HEK293T (cell line): ENCODE measurements at places on chromosomes 3 and 15.

GRCh38 chr15:34436126-34436955 is 1.3 kb downstream of the GOLGA8A start:
- DNase-seq = no peak

- no peak for DNase-seq
Observed at GRCh38 chr3:46665763-46666452, 27.6 kb downstream of the ALS2CL start.

GRCh38 chr15:66720206-66721010 is 18.4 kb downstream of the SMAD6 start:
- DNase-seq = no peak

DNA sequence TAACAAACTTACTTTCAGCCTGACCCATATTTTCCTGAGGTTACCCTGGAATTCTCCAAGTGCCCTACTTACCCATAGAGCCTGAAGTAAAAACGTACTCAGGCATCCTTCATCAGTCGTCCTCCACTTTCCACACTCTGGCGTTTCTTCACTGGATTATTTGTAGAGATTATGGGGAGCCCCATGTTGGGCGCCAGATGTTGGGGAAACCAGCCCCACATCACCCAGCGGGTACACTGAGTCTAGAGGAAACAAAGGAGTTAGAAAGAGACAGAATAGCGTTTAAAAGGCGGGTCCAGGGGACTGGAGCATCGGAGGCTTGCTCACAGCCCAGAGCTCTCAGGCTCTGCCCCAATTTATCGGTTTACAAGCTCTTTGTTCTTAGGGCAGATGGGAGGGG is 9.7 kb upstream of the SLC28A2 start:
- no peak for DNase-seq

- peak; percentile 64 for DNase-seq
Observed at GRCh38 chr15:80747317-80748053, 31.7 kb upstream of the CEMIP start.

DNA sequence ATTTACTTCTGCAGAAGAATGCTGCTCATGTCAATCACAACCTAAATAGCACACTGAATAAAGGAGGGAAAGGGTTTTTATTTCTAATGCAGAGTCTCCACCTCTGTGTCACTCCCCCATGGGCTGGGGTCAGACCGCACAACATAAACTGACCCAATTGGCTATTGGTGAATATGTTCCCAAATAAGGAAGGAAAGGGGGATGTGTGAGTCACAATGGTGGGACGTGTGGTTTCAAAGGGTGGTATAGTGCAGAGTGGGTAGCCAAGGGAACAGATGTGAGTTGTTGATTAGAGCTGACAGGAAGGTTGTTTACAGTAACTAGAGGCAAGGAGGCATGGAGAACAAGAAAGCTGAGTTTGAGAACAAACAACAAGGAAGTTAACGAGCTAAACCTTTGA is 491.8 kb downstream of the ZPLD1 start:
- no peak for DNase-seq

- DNase-seq = no peak
Observed at GRCh38 chr15:68081869-68082505, 27.9 kb downstream of the PIAS1 start.

DNA sequence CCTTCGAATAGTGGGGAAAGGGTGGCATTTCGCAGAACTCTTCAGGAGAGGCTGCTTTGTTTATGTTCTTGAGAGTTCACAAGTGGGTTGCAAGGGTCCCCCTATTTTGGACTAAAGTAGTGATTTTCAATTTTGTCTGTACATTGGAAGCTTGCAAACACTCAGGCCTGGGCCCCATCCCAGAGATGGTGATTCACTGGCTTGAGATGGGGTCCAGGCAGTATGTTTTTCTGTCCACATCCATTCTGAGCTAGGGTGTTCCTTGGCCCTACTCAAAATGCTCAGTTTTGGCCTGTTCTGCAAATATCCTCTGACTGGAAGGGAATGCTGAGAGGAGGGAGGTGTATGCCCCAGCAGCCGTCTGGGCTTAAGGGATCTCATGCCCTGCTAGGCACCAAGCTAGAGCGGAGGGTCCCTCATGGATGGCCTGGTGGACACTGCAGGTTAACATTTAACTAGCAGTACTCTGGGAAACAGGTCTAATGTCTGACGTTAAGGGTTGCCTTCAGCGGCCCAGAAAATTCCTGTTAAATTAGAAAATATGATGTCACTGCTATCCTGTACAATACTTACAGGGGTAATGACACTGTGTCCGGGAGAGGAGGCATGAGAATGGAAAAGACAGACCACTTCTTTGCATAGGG is 181.4 kb downstream of the OPA1 start:
- DNase-seq = no peak

- DNase-seq = no peak
Observed at GRCh38 chr3:76487446-76487845, 552.5 kb upstream of the ROBO2 start.

GRCh38 chr3:101603184-101603583 is 29.2 kb downstream of the PCNP start:
- no peak for DNase-seq

- DNase-seq = no peak
Observed at GRCh38 chr3:32432045-32432710, 40.5 kb downstream of the CMTM7 start.

DNA sequence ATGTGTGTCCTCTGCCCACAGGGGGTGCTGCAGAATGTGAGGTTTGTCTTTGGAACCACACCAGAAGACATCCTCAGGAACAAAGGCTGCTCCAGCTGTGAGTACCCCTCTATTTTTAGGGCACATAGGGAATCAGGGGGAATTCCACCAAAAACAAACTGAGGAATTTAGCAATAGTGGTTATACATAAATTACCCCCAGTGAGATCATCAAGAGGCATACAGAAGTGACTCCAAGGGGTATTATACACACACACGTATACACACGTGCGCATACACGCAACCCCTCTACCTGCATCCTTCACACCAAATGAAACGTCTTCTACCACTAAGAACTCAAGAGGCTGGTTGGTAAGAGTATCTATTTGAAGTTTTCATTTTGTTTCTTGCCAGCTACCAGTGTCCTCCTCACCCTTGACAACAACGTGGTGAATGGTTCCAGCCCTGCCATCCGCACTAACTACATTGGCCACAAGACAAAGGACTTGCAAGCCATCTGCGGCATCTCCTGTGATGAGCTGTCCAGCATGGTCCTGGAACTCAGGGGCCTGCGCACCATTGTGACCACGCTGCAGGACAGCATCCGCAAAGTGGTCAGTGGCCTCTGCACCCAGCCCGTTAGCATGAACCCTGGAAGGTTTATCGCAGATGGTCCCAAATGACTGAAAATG is 2.9 kb downstream of the THBS1 start:
- DNase-seq = peak; percentile 9

DNA sequence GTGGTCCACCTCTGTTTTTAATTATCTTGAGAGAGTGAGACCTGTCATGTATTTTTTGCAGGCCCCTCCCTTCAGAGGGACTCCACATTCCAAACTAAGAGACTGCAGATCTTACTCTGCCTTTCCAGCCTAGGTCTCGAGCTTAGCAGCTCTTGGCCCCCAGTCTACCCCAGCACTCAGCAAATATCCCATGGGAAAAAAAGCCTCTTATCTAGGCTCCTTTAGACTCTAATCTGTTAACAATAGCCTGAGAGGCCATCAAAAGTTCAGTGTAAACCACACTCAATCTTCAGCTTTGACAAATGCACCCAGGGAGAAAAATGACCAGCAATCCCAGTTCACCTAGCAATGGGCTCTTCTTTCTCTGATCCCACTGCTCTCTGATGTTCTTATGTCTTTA is 8.6 kb upstream of the BLM start:
- DNase-seq = no peak

GRCh38 chr15:43285609-43286037 is 18.9 kb upstream of the TGM5 start:
- peak; percentile 44 for DNase-seq

- DNase-seq = no peak
Observed at GRCh38 chr3:148847351-148847750, 17.7 kb upstream of the CPA3 start.

DNA sequence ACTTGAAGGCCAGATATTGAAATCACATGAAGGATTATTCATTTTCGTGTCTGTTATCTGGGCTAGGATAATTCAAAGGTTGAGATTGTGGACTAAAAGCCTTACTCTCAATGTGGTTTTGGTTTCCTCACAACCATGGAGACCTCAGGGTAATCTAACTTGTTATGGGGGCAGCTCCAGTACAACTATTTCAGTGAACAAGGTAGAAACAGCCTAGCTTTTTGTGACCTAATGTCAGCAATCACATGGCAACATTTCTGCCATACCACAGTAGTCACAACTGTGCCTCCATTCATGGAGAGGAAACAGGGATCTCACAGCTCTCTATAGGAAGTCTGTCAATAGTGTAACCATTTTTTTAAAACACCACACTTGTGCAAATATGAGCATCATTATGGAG is 62.4 kb upstream of the RARB start:
- no peak for DNase-seq

DNA sequence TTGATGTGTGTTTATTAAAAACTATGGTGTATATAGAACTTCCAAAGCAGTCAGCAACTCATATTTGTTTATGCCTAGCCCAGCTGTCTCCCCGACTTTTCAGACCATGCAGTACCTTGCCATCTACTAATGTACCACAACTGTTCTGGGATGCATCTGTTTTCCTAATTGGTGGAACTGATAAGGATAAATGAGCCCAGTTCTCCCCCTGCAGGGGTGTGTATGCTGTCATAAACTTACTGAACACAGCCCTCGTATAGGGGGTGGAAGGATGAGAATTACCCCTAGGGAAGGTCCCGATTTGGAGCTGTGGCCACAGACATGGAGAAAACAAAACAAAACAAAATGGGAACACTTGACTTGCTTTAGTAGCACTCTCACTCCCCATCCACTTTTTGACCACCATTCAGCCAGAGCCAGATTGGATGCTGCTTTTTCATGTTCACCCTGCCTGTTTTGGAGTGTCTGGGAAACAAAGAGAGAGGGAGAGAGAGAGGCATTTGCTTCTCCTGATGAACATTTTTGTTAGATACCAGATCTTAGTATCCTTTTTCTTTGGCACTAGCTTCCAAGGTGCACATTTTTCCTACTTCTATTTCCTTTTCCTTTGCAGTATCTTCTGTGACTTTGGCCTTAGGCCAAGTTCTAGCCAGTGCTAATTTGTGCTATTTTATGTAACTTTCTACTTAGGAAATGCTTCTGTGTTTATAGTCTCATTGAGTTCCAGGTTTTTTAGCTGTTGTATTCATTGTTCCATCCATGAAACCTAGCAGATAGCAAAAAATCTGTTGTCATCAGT is 29.1 kb downstream of the CADM2 start:
- DNase-seq = no peak

GRCh38 chr3:171026597-171027293 is at the start of gene SLC2A2:
TSS of gene SLC2A2 (minus strand) at chr3:171026720. CDS start at chr3:171026670, 50 bp downstream.
- no peak for DNase-seq

- no peak for DNase-seq
Observed at GRCh38 chr3:2247831-2248230, 149.2 kb downstream of the CNTN4 start.

- no peak for DNase-seq
Observed at GRCh38 chr15:85280203-85280602, 100.2 kb upstream of the AKAP13 start.

DNA sequence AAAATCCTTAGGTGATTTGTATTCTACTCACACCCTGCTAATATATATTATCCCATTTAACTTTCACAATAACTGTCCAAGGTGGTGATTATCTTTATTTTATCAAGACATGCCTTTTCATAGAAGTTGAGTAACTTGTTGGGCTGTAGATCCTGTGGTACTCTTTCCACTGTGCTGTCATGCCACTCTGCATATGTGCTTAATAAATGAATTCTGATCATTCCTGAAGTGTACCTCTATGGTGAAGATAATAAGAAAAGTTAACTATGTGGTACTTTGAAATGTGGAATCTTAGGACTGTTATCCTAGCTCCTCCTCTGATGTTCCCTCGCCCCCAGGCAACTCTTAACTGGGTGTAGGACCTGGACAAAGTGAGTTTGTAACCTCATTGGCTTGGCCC is 5.2 kb downstream of the SNRK start:
- no peak for DNase-seq

DNA sequence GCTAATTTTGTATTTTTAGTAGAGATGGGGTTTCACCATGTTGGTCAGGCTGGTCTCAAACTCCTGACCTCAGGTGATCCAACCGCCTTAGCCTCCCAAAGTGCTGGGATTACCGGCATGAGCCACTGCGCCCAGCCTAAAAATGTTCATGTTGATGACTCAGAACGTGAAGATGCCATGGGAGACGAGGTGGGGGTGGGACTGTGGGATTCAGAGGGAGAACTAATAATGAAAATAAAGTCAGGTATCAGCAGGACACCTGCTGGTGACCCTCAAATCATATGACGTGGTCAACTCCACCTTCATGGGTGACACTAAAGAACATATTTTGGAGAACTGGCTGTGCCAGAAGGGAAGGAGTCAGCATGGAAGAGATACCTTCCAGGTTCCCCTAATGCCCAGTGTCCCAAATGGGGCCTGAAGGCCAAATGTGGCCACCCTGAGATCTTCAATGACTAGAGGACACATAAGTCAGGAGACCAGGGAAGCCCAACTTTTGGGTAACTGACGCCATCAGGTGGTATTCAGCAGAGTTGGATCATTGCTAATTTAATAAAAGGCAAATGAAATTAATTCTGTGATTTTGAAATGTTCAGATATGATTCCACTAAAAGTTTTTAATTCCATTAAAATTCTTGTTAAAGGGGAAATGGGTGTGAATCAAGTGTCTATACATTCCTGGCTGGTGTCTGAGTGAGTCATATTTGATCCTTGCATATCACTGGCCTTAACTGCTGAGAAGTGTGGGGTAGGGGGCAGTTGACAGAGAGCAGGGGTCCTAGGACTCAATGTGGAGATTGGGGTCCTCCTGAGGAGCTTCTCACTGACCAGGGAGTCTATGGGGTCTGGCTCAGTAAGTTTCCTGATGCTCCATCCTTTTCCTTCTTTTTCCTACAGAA is 88.6 kb upstream of the GSK3B start:
- DNase-seq = no peak

DNA sequence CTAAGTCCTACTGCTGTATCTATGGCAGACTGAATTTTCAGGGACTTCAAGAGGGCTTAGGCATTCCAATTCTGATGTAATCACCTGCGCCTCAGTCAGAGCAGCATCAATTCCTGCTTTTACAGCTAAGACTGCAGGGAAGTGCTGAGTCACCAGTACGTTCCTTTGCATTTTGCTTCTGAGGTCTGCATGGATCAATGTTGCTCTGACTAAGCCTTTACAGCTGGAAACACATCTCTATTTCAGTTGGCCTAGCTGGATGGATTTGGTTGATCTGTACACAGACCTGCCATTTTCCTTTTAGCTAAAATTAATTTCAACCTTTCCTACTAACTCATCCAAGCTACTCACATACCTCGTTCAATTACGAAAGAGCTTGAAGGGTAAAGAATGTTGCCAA is 51.3 kb downstream of the ETV5 start:
- no peak for DNase-seq

GRCh38 chr3:102192575-102192974 is 242.2 kb upstream of the ZPLD1 start:
- no peak for DNase-seq

GRCh38 chr3:10189557-10190354 is 25.0 kb downstream of the IRAK2 start:
- DNase-seq = no peak
